Stimulated activated CD4-positive, alpha-beta T cell treated with anti-CD3 and anti-CD28 coated beads, Interleukin-1b, Interleukin-23, amount 100 ng/mL, for 24 hours (primary cell): ENCODE measurements at places on chromosomes 5 and 9.

DNA sequence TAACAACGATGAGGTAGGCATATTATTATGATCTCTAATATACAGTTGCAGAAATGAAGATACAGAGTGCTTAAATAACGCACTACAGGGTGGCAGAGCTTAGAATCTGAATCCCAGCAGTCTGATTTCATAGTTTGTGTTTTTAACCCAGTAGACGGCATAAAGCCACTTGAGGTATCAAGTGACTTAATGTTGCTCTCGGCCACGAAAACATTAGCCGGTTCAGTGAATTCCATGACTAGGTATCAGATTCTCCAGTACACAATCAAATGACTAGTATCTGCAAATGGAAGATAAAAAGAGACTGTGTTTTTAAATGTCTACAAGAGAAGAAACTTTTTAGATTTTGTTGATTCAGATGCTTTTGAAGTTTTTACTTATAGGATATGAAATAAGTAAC is 24.8 kb downstream of the SMC2 start:
- DNase-seq: no peak

GRCh38 chr9:79868567-79869189 is 296.9 kb downstream of the TLE4 start:
- DNase-seq: no peak

DNA sequence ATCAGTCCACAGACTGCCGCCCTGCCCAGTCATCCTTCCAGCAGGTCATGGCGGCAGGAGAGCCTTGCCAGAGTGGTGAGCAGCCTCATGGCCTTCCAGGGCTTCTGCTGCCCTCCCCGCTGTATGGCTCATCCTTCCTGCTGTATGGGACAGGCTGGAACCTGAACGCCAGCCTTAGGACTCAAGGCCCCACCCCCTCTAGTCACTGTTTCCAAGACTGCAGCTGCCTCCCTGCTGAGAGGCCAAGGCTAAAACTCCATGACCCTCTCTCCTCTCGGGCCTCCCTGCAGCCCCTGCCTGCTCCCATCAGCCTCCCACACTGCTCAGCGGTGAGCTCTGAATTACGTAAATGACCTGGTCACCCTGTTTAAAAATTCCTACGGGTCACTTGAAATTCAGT is 227.5 kb downstream of the AGTPBP1 start:
- no peak for DNase-seq

- DNase-seq: no peak
These were observed 118.1 kb downstream of the SIL1 start for GRCh38 chr5:139079991-139080610.

DNA sequence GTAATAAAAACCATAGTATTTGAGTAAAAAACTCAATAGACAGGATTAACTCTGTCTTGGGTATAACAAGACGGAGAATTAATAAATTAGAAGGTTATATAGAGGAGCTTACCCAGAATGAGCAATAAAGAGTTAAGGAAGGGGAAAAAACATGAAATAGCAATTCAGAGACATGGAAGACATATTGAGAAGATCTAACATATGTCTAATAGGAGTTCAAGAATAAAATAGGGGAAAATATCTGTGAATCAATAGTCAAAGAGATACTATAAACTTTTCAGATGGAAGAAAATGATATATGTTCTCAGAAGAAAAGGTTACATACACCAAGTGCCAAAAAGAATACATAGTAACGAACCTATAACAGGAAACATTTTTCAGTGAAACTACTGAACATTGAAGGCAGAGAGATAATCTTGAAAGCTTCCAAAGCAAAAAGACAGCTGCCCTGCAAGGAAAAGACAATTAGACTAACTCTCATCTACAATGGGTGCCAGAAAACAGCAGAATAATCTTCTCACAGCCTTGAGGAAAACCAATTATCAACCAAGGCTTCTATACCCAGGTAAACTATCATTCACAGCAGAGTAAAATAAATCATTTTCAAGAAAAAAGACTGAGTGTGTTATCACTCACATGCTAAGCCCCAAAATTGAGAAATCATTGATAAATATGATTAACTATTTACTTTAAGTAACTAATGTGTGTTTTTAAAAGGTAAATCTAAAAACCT is 106.0 kb downstream of the ENC1 start:
- DNase-seq: no peak

DNA sequence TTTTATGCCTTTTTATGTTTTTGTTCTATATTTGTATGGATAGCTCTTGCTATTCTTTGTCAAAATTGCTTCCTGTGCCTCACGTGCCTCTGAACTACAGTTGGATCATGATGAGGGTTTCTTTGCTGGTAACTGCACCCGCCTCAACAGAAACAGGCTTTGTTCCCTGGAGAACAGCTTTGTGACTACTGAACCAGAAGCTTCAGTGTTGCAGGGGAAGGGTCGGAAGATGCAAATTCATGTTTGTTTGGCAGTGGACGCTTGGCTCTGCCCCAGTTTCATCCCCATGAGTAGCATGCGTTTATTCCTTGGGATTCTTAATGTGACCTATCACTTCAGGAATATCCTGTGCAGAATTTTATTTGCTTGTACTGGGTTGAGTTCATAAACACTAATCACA is 959.1 kb upstream of the WWC1 start:
- no peak for DNase-seq

GRCh38 chr9:9133526-9133925 is 1333.9 kb upstream of the DMAC1 start:
- no peak for DNase-seq
